ENCODE measurements at places on chromosomes 6 and 20.

DNA sequence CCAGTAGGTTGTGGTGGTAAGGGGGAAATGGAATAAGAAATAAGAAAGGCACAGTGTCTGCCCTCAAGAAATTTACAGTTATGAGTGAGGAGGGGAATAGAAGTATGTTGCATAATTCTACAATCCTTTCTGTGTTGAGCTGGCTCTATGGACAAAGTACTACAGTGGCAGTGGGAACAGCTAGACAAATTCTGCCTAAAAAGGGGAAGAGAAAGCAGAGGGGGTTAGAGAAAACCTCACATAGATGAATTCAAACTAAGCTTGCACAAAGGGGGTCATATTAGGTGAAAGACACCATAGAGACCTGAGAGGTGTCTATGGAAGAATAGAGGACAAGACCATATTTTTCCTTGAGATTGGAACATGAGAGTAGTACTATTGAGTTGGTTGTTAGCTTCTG lies 146.9 kb upstream of the VGLL2 start:
- no peak for DNase-seq

DNA sequence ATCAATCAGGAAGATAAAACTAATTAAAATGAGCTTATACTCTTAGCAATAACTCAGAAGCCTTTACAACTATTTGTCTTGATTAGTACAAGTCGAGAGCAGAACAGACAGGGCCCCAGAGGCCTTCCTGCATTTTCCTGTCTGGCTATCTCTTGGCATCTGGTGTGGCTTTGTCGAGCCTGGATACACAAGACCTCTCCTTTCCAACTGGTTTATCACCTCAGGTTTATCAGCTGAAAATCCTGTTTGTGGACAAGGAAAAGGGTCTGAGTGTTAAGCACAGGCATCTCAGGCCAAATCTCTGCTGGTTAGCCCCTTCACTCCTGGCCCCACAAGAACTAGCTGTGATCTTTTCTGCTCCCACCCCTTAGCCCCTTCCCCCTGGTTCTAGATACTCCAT lies 32.6 kb downstream of the BAK1 start:
- no peak for DNase-seq

- peak; percentile 29 for DNase-seq
These were observed 38.4 kb downstream of the HS3ST5 start for GRCh38 chr6:114304304-114304887.

DNA sequence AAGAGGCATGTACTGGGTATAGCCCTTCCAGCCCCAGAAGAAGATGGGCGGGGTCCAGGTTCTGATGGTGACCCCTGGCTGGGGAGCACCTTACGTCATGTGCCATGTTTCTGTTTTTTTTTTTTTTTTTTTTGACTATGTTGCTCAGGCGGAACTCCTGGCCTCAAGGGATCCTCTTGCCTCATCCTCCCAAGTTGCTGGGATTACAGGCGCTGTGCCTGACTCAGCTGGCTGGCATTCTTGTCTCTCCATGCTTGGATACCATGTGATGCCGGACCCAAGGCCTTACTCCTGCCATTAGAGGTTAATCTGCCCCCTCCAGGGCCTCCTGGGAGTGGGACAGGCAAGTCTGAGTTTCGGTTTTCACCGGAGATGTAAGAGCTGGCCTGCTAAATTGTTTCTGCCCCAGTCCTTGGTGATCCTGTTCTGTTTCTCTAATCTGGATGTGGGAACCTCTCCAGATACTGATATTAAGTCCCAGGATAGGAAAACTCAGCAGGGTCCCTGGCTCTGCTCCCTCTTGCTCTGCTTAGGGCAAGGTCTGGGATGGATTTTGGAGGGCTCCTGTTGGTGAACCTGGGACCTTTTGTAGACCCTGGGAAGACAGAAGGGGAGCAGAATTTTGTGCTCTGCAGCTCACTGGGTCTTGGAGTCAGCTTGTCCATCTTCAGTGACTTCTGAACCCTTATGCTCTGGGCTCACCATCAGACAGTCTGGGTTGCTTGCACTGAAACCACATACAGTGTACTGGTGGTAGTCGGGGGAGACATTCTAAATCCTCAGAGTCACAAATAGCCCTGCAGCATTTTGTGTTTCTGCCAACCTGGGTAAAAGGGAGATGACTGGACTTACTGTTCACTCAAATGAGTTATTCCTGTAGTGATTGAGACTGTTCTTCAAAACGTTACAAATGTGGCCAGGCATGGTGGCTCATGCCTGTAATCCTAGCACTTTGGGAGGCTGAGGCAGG lies 45.1 kb downstream of the PTK7 start:
- DNase-seq, result peak; percentile 98

- no peak for DNase-seq
These were observed 789.2 kb downstream of the MAFB start for GRCh38 chr20:39899881-39900280.

DNA sequence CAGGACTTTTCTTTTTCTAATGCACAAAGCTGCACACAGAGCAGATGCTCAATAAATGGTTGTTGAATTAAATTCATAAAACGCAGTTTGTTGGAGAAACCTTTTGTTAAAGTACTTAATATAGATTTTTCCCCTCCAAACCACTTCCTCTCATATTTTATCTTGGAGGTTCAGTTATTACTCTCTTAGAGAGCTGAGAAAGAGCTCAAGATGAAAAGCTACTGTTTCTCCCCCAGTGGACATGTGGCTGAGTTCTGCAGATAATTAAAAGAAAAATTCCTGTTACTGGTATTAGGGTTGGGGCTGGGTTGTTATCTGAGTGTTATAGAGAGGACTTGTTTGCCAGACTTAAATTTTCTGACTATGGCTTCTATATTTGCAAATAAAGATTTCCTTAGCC lies 294.0 kb downstream of the TBC1D7 start:
- DNase-seq, result no peak

GRCh38 chr20:36318166-36318565 lies 12.0 kb downstream of the DLGAP4 start:
- DNase-seq, result no peak

DNA sequence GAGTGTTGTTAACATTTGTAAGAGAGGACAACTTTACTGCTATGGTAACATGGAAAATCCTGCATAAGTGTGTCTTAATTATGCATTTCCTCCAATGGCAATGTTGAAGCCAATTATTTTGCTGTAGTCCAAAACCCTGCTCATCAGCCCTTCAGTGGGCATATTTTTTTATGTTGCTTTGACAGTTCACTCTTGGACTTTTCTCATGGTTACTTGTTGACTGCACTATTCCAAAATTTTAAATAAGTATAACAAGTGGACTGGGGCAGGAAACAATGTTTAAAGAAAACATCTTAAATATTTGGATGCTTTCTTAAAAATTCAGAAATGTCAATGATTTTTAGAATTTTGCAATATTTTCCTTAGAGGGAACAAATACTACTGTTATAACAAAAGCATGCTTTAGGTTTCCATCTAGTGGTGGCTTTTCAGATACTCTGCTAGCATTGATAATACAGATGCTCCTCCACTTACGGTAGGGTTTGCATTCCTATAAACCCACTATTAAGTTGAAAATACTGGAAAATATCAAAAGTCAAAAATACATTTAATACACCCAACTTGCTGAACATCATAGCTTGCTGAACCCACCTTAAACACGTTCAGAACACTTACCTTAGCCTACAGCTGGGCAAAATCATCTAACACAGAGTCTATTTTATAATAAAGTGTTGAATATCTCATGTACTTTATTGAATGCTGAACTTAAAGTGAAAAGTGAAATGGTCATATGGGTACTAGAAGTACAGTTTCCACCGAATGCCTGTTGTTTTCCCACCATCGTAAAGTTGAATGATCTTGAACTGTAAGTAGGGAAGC lies 86.4 kb downstream of the ADGRG6 start:
- DNase-seq, result peak; percentile 69

DNA sequence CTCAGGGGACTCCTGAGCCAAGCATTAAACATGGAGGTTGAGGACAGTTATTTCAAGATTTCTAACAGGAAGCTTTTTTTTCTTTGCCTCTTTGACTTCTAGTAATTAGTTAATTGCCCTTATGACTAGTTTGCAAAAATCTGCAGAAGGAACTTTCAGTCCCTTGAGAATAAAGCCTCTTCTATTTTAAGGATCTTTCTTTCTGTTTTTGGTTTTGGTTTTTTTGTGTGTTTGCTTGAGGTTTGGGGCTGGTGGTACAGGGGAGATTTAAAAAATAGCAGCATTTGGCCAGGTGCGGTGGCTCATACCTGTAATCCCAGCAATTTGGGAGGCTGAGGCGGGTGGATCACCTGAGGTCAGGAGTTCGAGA lies 259.3 kb downstream of the BMP7 start:
- no peak for DNase-seq

GRCh38 chr6:47111685-47112084 lies 69.6 kb upstream of the ADGRF1 start:
- DNase-seq, result peak; percentile 43

DNA sequence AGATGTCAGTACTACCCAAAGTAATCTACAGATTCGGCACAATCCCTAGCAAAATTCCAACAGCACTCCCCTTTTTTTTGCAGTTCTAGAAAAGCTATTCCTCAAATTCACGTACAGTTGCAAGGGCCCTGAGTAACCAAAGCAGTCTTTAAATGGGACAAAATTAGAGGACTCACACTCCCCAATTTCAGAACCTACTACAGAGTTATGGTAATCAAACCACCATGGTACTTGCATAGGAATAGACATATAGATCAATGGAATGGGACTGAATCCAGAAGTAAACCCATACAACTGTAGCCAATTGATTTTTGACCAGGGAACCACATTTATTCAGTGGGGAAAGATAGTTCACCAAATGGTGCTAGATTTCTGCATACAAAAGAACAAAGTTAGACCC lies 350.8 kb downstream of the CDKAL1 start:
- DNase-seq, result no peak

DNA sequence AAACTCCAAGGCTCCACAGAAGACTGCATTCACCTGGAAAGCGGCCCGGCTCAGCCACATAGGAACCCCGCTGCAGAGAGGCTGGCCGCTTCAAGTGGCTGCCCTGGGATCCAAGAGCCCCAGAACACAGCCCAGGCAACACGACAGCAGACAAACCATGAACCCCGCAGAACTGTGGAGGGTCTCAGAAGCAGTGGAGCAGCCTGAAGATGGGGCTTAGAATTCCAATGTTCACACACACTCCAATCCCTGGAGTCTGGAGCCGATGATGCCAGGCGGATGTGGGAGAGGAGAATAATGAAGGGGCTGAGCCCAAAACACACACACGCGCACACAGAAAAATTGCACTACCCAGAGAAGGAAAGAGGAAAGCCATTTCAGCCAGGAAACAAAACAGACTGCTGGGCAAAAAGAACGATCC lies 52.4 kb downstream of the NINL start:
- DNase-seq, result peak; percentile 33

- DNase-seq, result peak; percentile 46
These were observed 43.4 kb downstream of the SLC22A2 start for GRCh38 chr6:160215232-160215631.

- no peak for DNase-seq
These were observed 69.1 kb downstream of the ELOVL4 start for GRCh38 chr6:79878142-79878748.

DNA sequence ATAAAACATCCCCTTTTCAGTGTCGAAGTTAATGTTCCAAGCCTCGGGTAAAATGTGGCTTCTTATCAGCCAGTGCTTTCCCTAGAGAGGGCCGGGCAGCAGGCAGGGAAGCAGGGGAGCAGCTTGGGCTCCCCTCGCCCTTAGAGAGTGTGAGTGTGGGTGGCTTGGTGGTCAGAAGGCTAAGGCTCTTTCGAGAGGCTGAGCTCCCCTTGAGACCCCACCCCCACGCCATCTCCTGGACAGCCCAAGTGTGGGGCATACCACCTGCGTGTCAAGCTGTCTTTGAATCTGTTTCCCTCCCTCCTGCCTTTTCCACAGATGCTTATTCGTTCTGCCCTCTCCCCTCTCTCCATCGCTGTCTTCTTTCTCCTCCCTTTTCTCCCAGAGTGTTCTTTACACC lies 95.1 kb upstream of the FOXP4 start:
- no peak for DNase-seq

DNA sequence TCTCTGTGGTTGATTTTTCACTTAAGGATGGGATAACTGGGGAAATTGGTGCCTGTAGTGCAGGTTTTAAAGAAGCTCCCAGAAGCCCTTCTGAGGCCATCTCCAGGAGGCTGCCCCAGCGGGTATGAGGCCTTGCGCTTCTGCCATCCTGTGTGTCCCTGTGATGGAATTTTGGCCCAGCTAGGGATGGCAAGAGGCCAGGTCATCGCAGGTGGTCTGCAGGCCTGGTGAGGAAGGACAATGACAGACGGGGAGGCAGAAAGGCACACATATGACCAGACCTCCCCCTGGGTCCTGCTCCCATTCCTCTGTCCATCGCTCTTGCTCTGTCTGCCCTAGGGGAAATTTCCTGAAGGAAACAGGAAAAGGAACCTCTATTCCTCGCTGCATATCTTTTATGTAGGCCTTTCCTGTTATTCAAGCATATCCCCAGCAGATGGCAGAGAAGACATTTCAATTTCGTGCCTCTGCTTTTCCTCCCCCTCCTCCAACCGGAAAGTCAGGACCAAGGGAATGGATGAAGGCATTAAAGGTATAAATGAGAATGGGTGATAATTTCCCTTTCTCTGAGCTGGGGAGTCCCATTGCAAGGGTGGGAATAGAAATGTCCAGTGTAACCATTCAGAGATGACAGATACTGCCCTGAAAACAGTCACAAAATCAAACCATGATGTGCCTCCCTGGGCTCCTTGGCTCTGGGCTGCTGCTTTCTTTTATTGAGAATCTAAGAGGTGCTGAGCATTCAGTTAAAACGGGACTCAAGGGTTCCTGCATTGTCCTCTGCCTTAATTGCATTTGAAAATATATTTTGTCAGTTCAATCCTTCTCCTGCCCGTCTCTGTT lies 17.6 kb upstream of the HLA-F start:
- peak; percentile 39 for DNase-seq

GRCh38 chr6:15290067-15290680 lies 44.3 kb downstream of the JARID2 start:
- DNase-seq, result no peak

DNA sequence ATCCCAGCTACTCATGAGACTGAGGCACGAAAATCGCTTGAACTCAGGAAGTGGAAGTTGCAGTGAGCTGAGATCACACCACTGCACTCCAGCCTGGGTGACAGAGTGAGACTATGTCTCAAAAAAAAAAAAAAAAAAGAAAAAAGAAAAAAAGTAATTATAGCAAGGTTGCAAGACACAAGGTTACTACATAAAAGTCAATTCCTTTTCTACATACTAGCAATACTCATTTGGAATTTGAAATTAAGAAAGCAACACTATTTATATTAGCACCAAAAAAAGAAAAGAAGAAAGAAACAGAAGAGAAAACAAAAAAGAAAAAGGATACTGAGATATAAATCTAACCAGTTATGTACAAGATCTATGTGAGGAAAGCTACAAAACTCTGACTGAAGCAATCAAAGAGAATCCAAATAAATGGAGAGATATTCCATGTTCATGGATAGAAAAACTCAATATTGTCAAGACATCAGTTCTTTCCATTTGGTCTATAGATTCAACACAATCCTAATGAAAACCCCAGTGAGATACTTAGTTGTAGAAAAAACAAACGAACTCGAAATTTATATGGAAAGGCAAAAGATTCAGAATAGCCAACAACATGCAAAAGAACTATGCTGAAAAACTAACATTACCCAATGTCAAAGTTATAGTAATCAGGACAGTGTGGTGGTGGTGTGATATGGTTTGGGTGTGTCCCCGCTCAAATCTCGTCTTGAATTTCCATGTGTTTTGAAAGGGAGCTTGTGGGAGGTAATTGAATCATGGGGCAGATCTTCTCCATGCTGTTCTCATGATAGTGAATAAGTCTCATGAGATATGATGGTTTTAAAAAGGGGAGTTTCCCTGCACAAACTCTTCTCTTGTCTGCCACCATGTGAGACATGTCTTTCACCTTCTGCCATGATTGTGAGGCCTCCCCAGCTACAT lies 73.3 kb downstream of the GPX5 start:
- no peak for DNase-seq

- DNase-seq, result no peak
These were observed 7.5 kb downstream of the CCM2L start for GRCh38 chr20:32017711-32018251.

Measured in fibroblast of upper back skin (primary cell).